ENCODE measurements at places on chromosomes 3 and 15.

GRCh38 chr15:69826819-69827175 lies 270.9 kb downstream of the TLE3 start:
- DNase-seq = no peak

- DNase-seq = no peak
These were observed 23.9 kb downstream of the FOXP1 start for GRCh38 chr3:71559578-71560162.

- DNase-seq = peak; percentile 55
These were observed 48.8 kb downstream of the EPHA6 start for GRCh38 chr3:96863129-96863740.

DNA sequence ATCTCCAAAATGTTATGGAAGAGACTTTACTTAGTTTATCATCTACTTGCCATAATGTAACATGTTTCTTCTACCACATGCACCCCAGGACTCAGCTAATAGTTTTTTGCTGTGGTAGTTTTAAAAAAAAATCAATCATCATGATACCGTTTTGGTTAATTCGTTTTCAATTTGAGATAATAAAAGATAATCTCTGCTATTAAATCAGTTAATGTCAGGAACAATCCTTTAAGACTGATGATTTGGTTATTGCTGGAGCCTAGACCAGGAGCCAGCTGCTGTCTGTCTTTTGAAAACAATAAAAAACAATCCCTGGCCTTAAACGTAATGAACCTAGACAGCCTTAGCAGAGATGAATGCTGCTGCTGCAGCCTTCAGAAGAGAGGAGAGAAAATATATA lies 403.7 kb downstream of the OXSM start:
- DNase-seq = no peak

DNA sequence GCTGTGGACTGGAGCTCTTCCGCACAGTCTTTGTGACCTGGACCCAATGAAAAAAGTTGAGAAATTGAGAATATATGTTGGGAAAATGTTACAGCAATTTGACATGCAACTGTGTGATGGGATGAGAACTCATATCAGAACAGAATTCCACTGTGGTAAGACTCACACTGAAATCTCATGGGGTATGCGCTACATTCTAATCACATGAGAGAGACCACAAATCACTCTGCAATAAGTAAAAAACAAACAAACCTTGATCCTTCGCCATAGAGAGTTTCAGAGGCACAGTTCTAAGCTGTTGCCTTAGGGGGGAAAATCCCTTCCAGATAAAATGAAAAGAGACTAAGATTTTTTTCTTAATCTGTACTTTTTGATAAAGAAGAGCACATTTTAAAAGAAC lies 37.3 kb downstream of the LMCD1 start:
- DNase-seq = no peak

- no peak for DNase-seq
These were observed 150.7 kb downstream of the FNDC3B start for GRCh38 chr3:172189987-172190603.

- no peak for DNase-seq
These were observed 83.9 kb downstream of the FSIP1 start for GRCh38 chr15:39698444-39699390.

DNA sequence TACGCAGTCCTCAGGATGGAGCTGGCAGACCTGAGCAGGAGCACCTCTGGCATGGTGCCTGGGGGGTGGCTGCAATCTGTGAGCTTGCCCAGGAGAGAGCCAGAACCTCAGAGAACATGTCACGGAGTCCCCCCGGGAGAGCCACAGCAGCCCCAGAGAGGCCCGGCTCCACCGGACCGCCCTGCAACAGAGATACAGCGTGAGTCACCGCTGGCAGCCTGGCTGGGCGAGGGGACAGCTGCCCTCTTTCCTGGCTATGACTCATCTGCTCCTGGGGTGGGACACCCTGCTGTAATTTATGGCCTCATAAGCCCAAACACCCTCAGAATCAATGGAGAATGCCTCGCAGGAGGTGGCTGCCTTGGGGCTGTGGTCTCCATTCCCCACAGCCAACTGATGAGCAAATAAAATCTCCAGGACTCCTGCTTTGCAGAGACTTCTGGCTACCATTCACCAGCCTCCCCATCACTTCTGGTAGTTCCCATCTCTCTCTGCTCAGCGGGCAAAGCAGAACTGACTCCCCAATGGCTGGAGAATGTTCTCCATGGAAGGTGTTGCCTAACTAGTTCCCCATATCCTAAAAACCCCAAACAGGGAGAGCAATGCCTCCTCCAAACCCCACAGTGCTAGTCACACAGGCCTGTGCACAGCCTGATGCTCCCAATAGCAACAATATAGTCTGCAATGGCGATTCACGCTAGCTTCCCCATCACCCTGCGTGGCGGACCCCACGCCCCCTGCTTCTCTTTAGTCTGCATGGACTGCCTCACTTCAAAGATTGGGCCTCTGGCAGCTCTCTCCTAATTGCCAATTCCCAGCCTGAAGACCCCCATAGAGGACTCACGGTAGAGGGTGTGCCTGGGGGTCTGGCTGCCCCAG lies 21.6 kb downstream of the ACSBG1 start:
- no peak for DNase-seq

- no peak for DNase-seq
These were observed 66.7 kb downstream of the PLD1 start for GRCh38 chr3:171743327-171744157.

DNA sequence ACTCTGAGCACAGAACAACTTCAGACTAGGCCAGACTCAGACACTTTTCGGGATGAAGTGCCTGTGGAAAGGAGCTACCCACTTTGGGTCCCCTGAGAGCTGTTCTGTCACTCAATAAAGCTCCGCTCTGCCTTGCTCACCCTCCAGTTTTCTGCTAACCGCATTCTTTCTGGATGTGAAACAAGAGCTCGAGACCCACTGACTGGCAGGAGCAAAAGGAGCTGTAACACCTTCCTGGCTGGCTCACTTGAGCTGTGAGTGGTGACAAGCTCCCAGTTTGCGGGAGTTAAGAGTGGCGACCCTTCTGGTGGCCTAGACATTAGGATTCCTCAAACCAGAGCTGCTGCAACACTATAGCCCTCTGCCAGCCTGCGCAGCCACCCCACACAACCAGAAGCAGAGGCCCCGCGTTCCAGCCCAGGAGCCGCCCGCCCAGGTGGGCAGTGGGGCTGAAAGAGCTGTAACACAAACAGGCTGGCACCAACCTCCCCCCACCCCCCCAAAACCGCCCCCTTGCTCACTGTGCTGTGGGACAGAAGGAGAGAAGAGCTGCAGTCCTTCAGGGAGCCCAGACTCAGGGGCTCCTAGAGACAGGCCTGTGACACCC lies 1178.1 kb upstream of the GBE1 start:
- no peak for DNase-seq

- no peak for DNase-seq
These were observed 17.4 kb downstream of the NANOGP8 start for GRCh38 chr15:35067496-35068347.

DNA sequence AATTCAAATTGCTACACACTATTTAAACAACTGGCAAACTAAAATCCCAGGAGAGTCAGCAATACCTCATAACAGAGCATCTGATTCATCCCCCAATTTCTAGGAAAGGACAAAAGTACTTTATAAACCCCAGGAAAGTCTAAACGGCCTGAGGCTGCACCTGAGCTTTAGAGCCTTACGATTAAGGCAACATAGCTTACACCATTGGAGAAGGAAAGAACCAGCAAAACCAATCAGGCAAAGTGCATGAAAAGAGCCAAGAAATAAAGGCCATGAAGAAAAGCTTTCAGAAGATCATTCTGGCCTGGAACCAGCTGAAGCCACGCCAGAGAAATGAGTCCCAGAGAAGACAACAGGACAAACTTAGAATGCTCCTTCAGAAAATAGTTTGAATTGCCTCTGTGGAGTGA lies 48.1 kb downstream of the PTPN9 start:
- DNase-seq = no peak

GRCh38 chr3:12585970-12586369 lies 29.1 kb downstream of the MKRN2 start:
- DNase-seq = no peak

DNA sequence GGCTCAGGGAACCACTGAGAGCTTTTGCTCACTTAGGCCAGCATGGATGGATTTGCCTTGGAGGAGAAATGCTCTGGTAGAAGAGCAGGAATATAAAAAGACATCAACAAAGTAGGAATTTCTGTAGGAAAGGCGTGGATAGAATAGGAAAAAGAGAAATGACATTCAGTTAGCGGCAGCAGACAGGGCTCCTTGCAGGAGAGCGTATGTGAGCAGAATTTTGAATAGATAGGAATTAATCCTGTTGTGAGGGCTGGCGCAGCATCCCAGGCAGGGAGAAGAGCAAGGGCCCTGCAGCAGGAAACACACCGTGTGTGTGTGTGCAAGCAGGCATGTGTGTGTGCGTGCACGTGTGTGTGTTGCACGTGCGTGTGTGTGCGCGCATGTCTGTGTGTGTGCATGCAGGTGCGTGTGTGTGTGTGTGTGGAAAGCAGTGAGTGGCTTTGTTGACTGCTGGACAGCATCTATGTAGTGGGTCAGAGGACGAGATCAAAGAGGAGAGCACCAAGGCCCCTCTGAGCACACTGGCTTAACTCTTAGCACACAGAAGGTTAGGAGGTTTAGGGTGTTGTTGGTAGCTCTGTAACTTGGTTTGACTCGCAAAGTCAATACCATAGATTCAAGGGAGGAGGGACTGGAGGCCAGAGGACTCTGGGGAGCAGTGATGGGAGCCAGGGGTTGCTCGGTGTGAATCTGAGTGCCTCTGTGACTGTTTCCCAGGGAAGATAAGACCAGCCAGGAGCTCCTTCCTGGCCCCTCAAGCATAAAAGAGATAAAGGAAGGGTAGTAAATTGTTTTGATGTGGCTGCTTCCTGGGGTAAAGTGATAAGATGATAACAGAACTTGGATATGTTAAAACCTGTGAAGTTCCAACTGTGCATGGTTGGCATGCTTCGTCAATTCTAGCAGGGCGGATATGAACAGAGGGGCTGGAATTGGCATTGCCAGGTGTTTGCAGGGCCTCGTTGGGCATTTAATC lies 639.5 kb downstream of the NR2F2 start:
- DNase-seq = no peak

- DNase-seq = no peak
These were observed 450.0 kb downstream of the ROBO1 start for GRCh38 chr3:79317551-79318518.

- DNase-seq = no peak
These were observed 84.1 kb downstream of the ST6GAL1 start for GRCh38 chr3:187014417-187014864.

- DNase-seq = no peak
These were observed 11.9 kb downstream of the ABHD6 start for GRCh38 chr3:58249358-58250092.

DNA sequence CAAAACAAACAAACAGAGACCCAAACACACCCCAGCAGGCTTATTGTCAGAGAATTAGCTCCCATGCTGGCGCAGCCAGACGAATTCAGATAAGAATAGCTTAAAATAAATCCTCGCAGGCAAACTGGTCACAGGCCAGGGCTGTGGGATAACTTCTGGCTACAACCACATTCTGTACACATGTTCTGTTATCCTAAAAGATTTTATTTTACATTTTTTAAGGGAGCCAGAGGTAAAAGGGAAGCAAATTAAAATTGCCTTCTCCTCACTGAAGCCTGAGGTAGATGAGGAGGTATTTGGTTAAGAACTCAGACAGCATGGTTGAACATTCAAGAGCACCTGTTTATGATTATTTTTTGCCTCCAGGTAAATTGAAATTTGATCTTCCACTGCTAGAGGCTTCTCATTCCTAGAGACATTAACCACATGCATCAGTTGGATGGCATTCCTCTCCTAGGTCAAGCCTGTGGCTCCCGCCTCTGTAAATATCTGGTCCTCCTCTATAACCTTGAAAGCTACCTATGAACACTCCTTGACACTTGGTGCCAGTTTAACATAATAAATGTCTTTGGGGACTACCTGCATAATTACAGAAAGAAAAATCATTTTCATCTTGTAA lies 190.3 kb downstream of the SATB1 start:
- peak; percentile 2 for DNase-seq

- peak; percentile 42 for DNase-seq
These were observed 18.7 kb upstream of the HDAC11 start for GRCh38 chr3:13461169-13462124.

DNA sequence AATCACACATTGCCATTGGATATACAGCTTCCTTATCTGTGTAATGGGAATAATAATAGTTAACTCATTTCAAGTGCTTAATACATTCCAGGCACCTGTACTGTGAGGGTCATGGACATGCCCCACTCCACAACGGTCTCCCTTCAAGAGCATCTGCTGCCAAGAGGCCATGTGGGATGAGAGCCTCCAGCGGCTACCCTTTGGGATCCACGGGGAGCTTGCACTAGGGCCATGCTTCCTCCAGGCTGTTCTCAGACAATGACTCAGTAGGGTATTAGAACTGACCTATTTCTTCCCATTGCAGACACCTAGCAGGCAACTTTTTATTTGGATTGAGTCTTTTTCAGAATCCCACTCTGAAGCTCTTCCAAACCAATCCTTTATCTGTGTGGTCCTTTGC lies 1078.9 kb downstream of the TUSC7 start:
- no peak for DNase-seq

GRCh38 chr3:167938516-167938915 lies 157.2 kb downstream of the GOLIM4 start:
- no peak for DNase-seq

- DNase-seq = no peak
These were observed 9.6 kb downstream of the DVL3 start for GRCh38 chr3:184164648-184165330.

DNA sequence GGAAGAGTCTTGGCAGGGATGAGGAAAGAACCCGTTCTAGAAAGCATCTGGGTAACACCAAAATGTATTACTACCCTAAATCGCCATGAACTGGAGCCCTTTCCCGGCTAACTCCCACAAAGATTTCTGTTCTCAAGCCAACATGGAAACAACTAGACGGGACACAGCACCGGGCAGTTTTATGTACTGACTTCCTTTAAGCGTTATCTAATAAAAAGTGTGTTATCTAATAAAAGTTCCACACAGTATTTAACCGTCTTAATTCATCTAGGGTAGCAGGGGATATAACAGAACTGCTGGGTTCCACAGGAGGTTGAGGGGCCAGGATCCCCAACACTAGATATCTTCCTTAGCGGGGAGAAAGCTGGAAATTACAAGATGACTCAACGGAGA lies 347 bp upstream of the C3orf62 start:
- DNase-seq = no peak

- DNase-seq = no peak
These were observed 172.0 kb downstream of the MTHFS start for GRCh38 chr15:79724804-79725203.

- no peak for DNase-seq
These were observed 2.9 kb downstream of the THBS1 start for GRCh38 chr15:39583596-39584265.

DNA sequence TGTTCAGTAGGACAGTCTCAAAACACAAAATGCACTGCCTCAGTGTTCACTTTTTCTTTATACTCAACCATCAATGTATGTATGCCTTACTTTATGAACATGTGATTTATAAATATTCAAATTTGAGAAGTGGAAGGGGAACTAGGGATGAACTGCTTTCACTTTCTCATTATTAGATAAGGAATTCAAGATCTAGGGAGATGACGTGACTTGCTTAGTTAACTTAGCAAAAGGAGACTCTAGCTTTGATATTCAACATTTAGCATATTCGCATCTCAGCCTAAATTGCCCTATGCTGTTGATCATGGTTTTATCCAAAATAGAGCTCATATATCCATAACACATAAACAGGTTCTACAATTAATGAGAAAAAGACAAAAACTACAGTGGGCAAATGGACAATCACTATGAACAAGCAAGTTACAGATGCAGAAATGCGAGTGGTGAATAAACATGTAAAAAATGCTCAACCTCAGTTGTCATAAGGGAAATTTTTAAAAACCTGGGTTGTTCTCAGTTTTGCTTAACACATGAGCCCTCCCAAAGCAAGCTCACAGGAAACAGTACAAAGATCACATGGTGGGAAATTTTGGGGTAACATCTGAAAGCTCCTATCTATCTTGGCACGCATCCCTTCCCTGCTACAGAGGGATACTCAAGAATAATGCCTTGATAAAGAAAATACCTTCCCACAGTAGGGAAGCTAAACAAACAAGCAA lies 269.8 kb downstream of the THRB start:
- DNase-seq = no peak

All from NCI-H1105 treated with DMSO at 0.1 percent for 48 hours (cell line).